ENCODE measurements at places on chromosomes 11 and 22. TPM values are rescaled to one million over a fixed set of nuclear protein-coding genes. Genes with fewer than 3 reads are reported as not detected.
A peak's percentile ranks its signal among the peaks of the same experiment; 100 is the strongest.

- H3K27me3 ChIP-seq = no peaks in the 10 kb centered on the region
- H3K27ac ChIP-seq = no peak overlapping the region
- no peak for DNase-seq
- no peaks in the 10 kb centered on the region for H3K4me1 ChIP-seq
- H3K4me3 ChIP-seq = no peak overlapping the region
- no peaks in the 10 kb centered on the region for H3K36me3 ChIP-seq
Observed at GRCh38 chr11:27371489-27371888, 8.5 kb upstream of the CCDC34 start.

DNA sequence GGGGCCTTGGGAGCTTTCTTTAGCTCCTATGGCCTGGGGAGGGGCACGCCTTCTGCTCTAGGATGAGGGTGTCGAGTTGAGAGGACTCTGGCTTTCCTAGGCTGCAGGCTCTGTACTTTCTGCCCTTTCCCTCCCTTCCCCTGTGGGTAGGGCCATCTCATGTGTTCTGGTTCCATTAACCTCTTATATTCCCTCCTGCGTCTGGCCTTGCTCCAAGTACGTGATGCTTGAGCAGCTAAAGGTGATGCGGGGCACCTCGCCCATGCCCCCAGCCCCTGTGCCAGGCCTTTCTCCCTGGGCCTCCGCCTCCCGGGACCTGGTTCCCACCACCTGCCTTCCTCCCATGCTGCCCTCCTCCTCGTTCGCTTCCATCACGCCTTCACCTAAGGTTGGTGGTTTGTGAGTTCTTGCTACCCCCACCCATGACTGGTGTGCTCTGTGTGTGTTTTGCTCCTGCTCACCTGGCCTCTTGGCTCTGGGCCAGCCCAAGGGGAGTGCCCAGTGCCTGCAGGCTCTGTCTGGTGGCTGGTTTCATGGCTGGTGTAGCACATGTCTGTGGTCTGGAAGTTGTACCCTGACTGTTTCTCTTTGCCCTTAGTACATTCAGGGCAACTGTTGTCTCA is 34.1 kb downstream of the PHLDB1 start:
- H3K4me1 ChIP-seq = peaks cover 34% of the 10 kb centered on the region
- no peaks in the 10 kb centered on the region for H3K36me3 ChIP-seq
- no peak overlapping the region for H3K4me3 ChIP-seq

The TCN2 gene
- 12.5 TPM for total RNA-seq

DNA sequence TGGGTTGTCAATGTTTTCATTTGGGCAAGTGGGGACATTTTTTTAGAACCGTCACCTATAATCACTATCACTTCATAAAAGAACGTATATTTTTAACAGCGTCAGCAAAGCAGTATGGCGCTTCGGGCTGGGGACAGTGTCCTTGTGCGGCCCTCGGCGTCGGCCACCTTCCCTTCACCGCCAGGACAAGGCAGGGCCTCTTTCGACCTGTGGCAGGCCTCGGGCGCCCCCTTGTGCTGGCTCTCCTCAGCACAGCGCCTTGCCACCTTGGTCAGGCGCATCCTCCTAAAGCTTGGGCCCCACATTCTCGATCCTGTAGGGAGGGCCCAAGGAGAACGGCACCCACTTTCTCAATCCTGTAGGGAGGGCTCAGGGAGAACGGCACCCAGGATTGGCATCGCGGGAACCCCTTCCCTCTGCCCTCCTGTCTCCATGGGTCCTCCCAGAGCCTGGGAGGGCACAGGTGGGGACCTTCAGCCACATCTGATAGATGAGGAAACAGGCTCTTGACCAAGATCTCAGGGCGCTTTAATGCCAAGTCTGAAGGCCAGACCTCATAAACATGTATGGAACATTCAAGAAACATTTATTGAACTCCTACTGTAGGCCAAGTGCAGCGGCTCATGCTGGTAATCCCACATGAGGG is 11.5 kb upstream of the FADD start:
- H3K36me3 ChIP-seq = no peaks in the 10 kb centered on the region
- no peak overlapping the region for H3K27ac ChIP-seq
- no peaks in the 10 kb centered on the region for H3K27me3 ChIP-seq
- DNase-seq = peak; percentile 40

- DNase-seq = no peak
- H3K4me3 ChIP-seq = no peak overlapping the region
- peaks cover 4% of the 10 kb centered on the region for H3K27me3 ChIP-seq
- H3K4me1 ChIP-seq = no peaks in the 10 kb centered on the region
- no peaks in the 10 kb centered on the region for H3K36me3 ChIP-seq
Observed at GRCh38 chr11:131302836-131303235, 67.6 kb upstream of the NTM start.

DNA sequence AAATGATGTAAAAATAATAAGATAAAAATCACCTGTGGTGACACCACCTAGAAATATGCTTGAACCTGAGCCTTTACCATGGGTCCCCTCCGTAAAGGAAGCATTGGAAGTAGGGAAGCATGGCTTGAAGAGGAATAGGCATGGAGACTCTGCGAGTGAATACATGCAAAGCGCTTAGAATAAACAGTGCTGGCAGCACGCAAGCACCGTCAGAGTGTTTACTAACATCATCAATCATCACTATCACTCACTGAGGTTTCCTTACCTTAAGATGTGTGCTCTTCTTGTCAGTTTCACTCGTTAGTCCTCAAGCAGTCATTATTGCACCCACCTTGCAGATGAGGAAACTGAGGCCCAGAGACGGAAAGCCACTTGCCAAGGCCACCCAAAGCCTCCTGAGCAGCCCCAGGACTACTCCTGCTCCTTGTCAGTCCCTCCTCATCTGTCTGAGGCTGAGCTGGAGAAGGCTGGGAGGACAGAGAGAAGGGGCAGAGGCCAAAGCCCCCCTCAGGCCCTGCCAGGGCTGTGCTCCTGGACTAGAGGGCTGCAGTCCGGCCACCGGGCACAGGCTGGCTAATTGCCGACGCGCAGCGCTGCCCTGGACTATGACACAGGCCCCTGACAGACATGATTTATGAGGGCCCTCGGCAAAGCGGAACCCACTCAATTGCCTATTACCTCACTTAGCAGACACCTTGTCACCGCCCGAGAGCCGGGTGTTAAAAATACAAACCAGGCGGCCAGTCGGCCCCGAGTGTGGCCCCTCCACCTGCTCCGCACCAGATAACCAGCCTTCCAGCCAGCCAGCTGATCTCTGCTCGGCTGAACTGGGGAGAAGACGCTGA is 168.9 kb downstream of the MN1 start:
- peaks cover 11% of the 10 kb centered on the region for H3K4me1 ChIP-seq
- H3K36me3 ChIP-seq = no peaks in the 10 kb centered on the region
- no peaks in the 10 kb centered on the region for H3K27me3 ChIP-seq
- no peak overlapping the region for H3K4me3 ChIP-seq

The TMEM25 gene
- total RNA-seq = 2.8 TPM

The GRIK4 gene
- total RNA-seq = 0.42 TPM

DNA sequence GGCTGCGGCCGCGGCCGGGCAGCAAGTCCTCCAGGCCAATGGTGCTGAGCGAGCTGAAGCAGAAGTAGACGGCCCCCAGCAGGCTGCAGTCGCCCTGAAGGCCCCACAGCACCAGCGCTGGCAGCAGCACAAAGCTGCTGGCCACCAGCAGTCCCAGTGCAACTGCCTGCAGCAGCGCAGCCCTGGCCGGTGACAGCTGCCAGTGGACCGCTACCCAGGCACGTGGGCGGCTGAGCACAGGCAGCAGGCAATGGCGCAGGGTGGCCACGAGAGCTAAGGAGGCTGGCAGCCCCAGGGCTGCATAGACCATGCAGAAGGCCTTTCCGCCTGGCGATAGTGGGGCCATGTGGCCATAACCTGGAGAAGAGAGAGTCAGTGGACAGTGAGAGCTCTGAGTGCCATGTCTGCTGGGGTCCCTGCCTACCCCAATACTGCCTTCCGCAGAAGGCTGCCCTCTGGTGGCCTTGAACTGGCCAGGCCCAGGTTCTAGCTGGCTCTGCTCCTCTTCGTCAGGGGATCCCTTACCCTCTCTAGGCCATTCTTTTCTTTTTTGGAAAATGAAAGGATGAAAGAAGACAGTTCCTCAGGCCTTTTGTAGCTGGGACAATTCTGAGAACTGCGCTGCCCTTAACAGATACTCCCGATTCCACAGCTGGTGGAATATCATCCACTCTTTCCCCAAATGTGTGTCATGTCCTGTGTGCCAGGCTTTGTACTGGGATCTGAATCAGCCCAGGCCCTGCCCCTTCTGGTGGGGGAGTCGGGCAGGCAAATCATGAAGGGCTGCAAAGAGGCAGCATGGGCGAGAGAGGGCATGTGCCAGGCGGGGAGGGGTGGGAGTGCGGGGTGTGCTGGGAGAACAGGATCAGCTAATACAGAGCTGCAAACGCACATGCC is 1.8 kb downstream of the KCNK7 start:
- DNase-seq = peak; percentile 84
- H3K27ac ChIP-seq = peak overlapping the region; percentile 98
- no peak overlapping the region for H3K4me3 ChIP-seq
- H3K4me1 ChIP-seq = peaks cover 37% of the 10 kb centered on the region

DNA sequence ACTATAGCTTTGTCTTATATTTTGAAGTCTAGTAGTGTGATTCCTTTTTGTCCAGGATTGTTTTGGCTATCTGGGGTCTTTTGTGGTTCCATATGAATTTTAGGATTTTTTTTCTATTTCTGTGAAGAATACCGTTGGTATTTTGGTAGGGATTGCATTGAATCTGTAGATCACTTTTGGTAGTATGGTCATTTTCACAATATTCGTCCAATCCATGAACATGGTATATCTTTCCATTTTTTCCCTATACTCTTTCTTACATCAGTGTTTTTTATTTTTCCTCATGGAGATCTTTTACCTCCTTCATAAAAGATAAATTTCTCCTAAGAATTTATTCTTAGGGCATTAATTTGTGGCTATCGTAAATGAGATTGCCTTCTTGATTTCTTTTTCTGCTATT is 29.1 kb downstream of the MADD start:
- no peak for DNase-seq
- H3K4me3 ChIP-seq = no peak overlapping the region
- H3K27me3 ChIP-seq = no peaks in the 10 kb centered on the region
- no peaks in the 10 kb centered on the region for H3K36me3 ChIP-seq

The CABP4 gene
- total RNA-seq = 0.31 TPM

DNA sequence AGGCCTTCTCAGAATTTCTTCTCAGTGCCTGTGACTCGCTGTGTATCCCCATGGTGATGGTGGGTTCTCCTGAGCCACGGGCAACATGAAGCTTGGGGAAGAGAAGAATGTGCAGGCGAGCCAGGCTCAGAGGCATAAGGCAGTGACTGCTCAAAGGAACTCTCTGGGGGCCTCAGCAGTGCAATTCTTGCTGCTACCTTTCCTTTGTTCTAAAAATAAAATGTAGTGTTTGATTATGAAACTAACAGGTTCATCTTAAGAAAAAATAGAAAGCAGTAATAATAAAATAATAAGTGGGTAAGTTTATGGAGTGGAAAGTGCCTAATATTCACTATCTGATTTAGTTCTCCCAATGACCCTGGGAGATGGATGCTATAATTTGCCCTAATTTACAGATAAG is 46.7 kb downstream of the MEI1 start:
- no peaks in the 10 kb centered on the region for H3K36me3 ChIP-seq
- no peak overlapping the region for H3K4me3 ChIP-seq
- no peak overlapping the region for H3K27ac ChIP-seq

DNA sequence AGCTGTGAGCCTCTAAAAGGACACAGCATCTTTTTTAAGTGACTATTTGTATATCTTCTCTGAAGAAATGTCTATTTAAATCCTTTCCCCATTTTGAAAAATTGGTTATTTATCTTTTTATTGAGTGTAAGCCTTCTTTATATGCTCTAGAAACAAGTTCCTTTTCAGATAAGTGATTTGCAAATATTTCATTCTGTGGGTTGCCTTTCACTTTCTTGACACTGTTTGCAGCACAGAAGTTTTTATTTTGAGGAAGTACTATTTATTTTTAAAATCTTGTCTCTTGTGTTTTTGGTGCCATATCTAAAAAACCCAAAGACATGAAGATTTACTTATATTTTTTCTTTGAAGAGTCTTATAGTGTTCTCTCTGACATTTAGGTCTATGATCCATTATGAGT is 40.1 kb upstream of the LYVE1 start:
- H3K36me3 ChIP-seq = no peaks in the 10 kb centered on the region
- peak overlapping the region; percentile 33 for H3K27ac ChIP-seq
- H3K27me3 ChIP-seq = no peaks in the 10 kb centered on the region
- no peak for DNase-seq
- H3K4me3 ChIP-seq = no peak overlapping the region

DNA sequence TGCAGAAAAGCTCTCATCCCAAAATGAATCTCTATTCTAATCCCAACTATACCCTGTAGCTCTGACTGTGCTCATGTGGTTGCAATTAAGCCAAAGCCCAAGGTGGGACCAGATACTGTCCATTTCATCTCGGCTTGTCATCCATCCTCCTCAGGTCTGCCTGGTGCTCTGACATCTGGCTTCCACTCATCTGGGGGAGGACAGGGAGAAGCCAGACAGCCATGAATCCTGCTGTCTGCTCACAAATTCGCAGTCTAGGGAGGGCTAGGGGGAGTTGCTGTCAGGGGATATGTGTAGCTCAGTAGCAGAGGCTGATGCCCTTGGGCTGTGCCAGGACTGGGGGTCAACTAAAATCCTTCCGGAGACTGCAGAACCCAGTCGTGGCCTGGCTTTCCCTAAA is 167.1 kb downstream of the ETS1 start:
- peaks cover 52% of the 10 kb centered on the region for H3K4me1 ChIP-seq
- no peaks in the 10 kb centered on the region for H3K36me3 ChIP-seq
- no peak overlapping the region for H3K4me3 ChIP-seq
- DNase-seq = no peak

DNA sequence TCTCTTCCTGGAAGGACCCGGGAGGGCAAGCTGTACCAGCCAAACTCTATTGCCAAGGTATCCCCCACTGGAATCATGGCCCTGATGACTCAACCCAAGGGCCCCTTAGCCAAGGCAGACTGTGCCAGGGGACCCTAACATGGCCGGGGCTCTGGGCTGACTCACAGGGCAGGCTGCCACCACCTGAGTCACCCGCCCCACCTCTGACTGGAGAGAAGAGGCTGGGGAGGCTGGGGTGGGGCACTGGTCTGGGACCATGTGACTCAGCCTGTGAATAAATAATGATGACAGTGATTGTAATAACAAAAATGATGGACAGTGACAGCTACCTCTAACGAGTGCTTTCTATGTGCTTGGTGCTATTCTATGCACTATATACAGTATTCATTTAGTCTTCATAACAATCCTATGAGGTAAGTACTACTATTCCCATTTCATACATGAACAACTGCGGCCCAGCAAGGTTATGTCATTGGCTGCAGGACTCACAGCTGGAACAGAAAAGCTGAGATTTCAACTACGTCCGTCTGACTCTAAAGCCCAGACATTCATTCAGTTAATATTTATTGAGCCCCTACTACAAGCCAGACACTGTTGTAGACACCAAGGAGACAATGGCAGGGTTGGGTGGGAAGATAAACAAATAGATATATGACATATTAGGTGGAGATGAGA is 84.2 kb downstream of the FBXO7 start:
- H3K27ac ChIP-seq = no peak overlapping the region
- no peak overlapping the region for H3K4me3 ChIP-seq
- no peaks in the 10 kb centered on the region for H3K36me3 ChIP-seq
- H3K4me1 ChIP-seq = peaks cover 12% of the 10 kb centered on the region

GRCh38 chr22:25510876-25511275 is 53.6 kb upstream of the GRK3 start:
- no peaks in the 10 kb centered on the region for H3K27me3 ChIP-seq
- no peaks in the 10 kb centered on the region for H3K36me3 ChIP-seq
- H3K27ac ChIP-seq = no peak overlapping the region
- H3K4me1 ChIP-seq = no peaks in the 10 kb centered on the region
- no peak for DNase-seq

- H3K4me1 ChIP-seq = no peaks in the 10 kb centered on the region
- DNase-seq = no peak
- H3K36me3 ChIP-seq = no peaks in the 10 kb centered on the region
- H3K27me3 ChIP-seq = no peaks in the 10 kb centered on the region
Observed at GRCh38 chr11:97770570-97770969, 1250.2 kb upstream of the CNTN5 start.
